ENCODE measurements at places on chromosomes 4 and X.

DNA sequence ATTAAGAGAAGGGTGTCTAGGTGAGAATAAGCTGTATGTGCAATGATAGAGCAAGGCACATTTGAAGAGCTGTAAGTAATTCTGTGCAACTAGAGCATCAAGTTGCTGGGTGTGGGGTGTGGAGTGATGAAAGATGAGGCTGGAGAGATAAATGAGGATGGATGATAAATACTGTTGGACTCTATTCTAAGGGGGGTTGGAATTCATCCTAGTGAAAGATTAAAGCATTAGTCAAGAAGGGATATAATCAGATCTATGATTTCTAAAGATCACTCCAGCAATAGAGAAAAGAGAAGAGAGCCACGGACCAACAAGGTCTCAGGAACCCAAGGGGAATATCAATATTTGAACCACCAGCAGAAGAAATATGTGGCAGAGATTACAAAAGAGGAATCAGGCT is 415.0 kb upstream of the RPS6KA3 start:
- no peak for DNase-seq

GRCh38 chrX:35696760-35697234 is 101.3 kb upstream of the MAGEB16 start:
- no peak for DNase-seq

- no peak for DNase-seq
Observed at GRCh38 chrX:108420481-108420880, 17.7 kb downstream of the COL4A6 start.

GRCh38 chrX:20372533-20372932 is 105.8 kb upstream of the RPS6KA3 start:
- no peak for DNase-seq

- DNase-seq: peak; percentile 44
Observed at GRCh38 chrX:134721766-134722532, 63.7 kb upstream of the PLAC1 start.
